Activated T-helper 2 cell treated with anti-CD3 and anti-CD28 coated beads, Interferon-gamma antibody, Interleukin-2, Interleukin-4, amounts not matched to agents 10 μg/mL and 5 μg/mL and 100 μg/mL, durations not matched to agents 14 hours and 24 hours and 36 hours (primary cell): ENCODE measurements at places on chromosomes 7 and 10.
A peak's percentile ranks its signal among the peaks of the same experiment; 100 is the strongest.

DNA sequence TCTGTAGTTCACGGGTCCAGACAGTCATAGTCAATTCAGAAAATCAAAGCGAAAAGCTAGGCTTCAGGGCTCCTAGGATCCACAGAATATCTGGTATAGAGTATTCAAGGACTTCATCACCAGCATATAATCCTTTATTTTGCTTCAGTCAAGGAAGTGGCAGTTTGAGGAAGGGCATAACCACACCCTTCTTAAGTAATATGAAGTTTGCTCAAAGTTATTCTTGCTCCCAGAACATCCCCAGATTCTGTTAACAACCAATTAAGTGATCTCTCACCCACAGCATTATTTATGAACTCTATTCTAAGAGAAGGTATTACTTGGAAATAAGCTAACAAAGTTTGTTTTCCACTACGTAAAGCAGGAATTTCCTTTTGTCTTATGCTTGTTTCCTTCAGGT, 13.2 kb downstream of the CWF19L1 start:
- DNase-seq = no peak

- DNase-seq = no peak
Measured at GRCh38 chr10:37246637-37247036, 121.2 kb downstream of the ANKRD30A start.

DNA sequence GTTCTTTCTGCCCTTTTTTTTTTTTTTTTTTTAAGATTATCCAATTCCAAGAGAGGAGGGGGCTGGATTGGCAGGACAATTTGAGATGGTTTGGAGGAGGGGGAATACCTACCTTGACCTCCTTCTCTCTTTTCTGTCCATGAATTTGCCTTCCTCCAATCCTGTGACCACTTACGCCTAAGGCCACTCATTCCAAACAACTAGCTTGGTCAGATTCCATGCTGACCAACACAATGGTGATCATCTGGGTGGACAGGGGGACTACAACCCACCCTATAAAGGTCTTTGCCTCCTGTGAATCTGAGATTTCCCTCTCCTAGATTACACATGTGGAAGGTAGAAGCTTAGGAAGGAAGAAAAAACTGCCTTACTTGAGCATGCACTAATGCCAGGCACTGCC, 2.3 kb upstream of the LDB1 start:
- DNase-seq = no peak

GRCh38 chr7:118839515-118839914, 615.0 kb downstream of the ANKRD7 start:
- DNase-seq = no peak

DNA sequence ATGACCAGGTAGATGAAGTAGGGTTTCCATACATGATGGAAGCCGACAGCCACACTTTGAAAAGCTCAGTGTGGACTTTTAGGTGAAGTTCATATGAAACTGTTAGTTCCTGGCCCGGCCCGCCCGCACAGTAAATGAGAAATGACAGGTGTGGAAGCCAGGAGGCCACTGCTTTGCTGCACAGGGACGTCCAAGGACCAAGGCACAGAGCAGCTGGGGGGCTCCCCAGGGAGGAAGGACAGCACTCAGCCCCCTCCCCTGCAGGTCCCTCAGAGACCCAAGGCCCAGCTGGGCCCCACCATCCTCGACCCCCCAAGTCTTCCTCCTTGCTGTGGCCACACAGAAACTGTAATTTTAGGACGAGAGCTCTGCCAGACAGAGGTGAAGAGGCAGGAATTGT, 219.2 kb downstream of the PTPRN2 start:
- no peak for DNase-seq

GRCh38 chr7:150476285-150476684, 25.9 kb downstream of the GIMAP8 start:
- DNase-seq = no peak

- DNase-seq = no peak
Measured at GRCh38 chr10:60200012-60200681, 189.5 kb downstream of the ANK3 start.

- no peak for DNase-seq
Measured at GRCh38 chr10:23035569-23035968, 59.8 kb upstream of the MSRB2 start.

- no peak for DNase-seq
Measured at GRCh38 chr10:94251568-94251967, 111.2 kb downstream of the NOC3L start.

GRCh38 chr10:30116041-30116491, 56.7 kb upstream of the JCAD start:
- no peak for DNase-seq

DNA sequence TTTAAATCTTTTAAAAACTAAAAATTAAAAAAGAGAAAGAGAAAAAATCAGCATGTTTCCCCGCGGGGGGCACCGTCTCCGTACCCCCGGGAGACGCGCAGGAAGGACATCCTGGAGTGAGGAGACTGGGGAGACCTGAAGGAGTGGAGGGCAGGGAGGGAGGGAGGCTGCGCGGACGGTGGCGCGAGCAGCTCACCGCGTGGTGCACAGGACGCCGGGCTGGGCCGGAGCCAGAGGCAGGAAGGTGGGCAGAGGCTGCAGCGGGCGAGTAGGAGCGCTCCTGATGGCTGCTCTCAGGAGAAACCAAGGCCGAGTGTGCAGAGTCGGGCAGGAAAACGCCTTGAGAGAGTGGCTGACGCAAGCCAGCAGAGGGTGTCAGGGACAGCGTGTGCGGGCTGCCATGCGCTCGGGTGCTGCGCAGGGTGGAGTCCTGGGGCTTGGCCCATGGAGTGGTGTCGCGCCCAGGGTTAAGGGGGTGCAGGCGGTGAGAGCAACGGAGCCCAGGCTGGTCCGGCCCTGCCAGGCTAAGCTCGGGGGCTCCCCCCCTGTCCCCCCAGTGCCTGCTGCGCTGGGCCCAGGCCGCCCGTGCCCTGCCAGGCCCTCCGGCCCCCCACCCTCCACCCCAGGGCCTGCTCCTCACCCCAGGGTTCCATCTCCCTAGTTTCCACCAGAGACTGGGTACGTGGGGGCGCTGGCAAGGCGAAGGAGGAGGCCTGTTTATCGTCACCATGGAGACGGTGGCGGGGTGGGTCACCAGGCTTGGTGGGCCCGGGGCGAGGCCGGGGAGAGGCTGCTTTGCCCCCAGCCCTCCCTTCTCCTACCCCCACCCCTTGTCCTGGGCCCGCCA, 28.9 kb upstream of the FXYD4 start:
- no peak for DNase-seq

- no peak for DNase-seq
Measured at GRCh38 chr7:36794689-36795088, 70.4 kb upstream of the AOAH start.

GRCh38 chr10:12509016-12509793, 159.9 kb downstream of the CAMK1D start:
- no peak for DNase-seq

- no peak for DNase-seq
Measured at GRCh38 chr7:158583143-158583542, 4.5 kb downstream of the PTPRN2 start.

DNA sequence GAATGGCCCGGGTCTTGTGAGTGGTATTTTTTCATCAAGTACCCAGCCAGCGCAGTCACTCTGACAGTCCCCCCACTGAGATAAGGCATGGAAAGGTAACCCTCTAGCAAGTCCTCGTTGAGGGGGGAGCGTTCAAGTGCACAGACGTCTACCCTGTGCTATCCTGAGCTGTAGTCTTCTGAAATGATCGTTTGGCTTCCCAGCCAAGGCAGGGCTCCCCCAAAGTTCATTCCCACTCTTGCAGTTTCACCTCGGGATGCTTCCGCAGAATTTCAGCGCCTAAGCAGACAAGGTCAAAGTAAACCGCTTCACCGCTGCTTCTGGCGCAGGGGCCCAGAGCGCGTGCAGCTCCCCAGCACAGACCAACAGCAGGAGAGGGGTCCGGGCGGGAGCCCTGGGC, 1.8 kb downstream of the INSYN2A start:
- no peak for DNase-seq

- DNase-seq = no peak
Measured at GRCh38 chr7:155291045-155291530, 6.6 kb upstream of the INSIG1 start.

- no peak for DNase-seq
Measured at GRCh38 chr7:95199779-95200558, 124.4 kb downstream of the PON1 start.

GRCh38 chr10:99834410-99834809, 52.0 kb downstream of the ABCC2 start:
- no peak for DNase-seq

DNA sequence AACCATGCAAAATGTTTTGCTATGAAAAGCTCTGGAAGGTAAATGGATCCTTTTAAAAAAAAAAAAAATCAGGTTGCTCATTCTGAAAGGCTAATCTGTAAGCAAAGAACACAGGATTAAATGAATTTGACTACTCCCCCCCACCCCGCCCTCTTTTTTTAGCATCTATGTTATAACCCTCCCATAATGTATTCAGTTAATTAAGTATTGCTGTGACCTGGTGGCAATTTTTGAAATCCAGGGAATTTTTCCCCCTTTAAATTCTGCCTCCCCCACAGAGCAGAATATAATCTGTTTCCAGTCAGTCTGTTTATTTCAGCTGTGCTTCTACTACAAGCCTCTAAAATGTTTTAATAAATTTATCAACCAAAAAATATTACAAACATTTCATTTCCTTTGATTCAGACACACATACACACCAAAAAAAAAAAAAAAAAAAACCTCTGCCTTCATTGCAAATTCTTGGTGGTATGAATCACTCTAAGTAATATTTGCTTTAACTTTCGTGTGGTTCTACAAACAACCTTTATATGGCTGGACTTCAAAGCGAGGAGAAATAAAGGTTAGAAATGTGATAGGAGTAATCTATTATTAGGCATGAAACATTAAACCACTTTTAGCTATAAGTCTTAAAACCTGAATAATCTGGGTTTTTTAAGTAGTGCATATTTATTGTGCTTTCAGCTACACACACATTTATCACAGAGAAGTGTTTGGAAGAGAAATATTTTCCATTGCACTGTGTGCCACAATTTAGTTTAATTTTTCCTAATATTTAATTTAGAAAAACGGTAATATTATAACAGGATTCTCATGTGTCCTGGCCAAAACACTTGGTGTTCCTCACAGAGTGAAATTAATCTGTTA, 64.4 kb upstream of the ARID5B start:
- no peak for DNase-seq

- no peak for DNase-seq
Measured at GRCh38 chr7:87875151-87876039, 765 bp downstream of the SLC25A40 start.

DNA sequence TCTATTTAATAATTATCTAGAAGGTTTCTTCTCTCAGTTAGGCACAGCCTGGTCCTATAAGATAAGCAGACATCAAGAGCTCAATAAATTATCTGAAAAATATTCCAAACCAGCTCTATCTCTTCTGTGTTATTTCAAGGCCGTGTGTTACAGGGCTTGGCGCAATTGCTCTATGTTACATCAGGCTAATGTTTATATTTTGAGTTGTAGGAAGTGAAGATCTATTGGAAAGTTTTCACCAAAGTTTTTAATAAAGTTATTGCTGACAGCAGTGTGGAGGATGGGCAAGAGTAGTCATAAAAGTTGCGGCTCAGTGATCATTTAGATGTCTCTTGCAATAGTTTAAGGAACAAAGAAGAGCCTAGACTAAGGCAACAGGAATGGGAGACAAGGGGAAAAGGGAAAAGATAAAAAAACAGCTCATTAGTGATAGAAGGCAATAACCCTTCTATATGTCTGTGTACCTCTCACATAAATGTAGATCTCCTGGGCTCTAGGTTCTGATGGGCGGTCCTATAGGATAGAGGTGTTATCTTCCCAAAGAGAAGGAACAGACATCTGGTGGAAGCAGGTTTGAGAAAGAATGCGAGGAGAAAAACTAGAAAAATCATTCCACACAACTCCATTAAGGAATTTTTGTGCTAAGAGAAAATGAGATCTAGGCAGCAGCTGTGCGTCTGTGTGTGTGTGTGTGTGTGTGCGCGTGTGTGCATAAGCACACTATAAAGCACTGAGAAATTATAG, 5.9 kb upstream of the ANKRD7 start:
- DNase-seq = no peak

GRCh38 chr7:100176096-100177044, 811 bp downstream of the GPC2 start:
- no peak for DNase-seq

- peak; percentile 12 for DNase-seq
Measured at GRCh38 chr10:86757113-86757972, 924 bp downstream of the BMPR1A start.

GRCh38 chr10:90723416-90724068, 134.3 kb downstream of the HTR7 start:
- DNase-seq = no peak
